ENCODE measurements at places on chromosomes 7 and 10.

DNA sequence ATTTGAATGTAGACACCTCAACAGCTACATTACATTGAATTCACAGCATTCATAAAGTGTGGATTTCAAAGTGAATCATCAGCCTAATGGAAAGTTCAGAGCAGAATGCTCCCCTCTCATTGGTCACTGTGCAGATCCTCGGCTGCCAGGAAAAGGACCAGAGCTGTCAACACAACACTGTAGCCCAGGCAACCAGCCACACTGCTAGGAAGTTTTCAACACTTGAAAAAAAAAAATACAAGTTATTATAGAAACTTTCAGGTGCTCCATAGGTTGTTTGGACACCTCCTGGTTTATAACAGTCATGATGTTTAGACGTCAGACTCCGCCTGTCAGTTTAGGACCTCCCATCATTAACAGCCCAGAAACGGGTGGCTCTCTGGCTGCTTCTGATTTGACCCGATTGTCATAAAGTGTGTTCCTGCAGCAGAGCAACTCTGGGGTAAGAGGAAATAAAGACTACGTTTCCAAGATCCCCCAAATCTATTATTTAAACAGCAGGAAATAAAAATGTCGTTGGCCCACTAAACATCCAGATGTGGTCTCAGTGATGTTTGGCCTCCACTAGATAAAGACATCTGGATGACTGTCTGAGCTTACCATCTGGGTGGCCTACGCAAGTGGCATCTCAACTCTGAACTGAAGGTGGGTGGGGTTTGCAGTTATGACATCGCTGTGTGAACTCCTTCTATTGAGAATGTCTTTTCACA is 117.4 kb downstream of the CABCOCO1 start:
- no peak for DNase-seq

DNA sequence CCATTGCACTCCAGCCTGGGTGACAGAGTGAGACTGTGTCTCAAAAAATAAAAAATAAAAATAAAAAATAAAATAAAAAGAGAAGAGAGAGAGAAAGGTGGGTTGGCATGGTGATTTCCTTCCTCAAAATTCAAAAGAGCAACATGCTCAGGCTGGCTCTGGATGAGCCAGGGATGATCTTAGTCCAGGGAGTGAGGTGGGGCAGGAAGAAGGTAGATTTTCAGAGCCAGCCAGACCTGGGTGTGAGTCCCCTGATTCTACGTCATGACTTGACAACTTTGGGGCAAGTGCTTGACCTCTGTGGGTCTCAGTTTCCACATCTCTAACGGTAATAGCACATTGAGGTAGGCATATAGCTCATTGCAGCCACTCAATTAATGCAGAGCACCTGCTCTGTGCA is 109.4 kb upstream of the CTBP2 start:
- DNase-seq = no peak

GRCh38 chr10:128709686-128710085 is 583.5 kb upstream of the MKI67 start:
- DNase-seq = no peak

DNA sequence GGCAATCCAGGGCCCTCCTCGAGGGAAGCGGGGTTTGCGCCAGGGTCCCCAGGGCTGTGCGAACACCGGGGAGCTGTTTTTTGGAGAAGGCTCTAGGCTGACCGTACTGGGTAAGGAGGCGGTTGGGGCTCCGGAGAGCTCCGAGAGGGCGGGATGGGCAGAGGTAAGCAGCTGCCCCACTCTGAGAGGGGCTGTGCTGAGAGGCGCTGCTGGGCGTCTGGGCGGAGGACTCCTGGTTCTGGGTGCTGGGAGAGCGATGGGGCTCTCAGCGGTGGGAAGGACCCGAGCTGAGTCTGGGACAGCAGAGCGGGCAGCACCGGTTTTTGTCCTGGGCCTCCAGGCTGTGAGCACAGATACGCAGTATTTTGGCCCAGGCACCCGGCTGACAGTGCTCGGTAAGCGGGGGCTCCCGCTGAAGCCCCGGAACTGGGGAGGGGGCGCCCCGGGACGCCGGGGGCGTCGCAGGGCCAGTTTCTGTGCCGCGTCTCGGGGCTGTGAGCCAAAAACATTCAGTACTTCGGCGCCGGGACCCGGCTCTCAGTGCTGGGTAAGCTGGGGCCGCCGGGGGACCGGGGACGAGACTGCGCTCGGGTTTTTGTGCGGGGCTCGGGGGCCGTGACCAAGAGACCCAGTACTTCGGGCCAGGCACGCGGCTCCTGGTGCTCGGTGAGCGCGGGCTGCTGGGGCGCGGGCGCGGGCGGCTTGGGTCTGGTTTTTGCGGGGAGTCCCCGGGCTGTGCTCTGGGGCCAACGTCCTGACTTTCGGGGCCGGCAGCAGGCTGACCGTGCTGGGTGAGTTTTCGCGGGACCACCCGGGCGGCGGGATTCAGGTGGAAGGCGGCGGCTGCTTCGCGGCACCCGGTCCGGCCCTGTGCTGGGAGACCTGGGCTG is 26.0 kb downstream of the PRSS2 start:
- peak; percentile 77 for DNase-seq

GRCh38 chr10:15266117-15266516 is 97.6 kb upstream of the NMT2 start:
- DNase-seq = no peak

- no peak for DNase-seq
Observed at GRCh38 chr7:21948364-21948763, 2.7 kb upstream of the CDCA7L start.

All from activated CD8-positive, alpha-beta memory T cell treated with anti-CD3 and anti-CD28 coated beads for 24 hours (primary cell).